ENCODE measurements at places on chromosomes 6 and 20.

DNA sequence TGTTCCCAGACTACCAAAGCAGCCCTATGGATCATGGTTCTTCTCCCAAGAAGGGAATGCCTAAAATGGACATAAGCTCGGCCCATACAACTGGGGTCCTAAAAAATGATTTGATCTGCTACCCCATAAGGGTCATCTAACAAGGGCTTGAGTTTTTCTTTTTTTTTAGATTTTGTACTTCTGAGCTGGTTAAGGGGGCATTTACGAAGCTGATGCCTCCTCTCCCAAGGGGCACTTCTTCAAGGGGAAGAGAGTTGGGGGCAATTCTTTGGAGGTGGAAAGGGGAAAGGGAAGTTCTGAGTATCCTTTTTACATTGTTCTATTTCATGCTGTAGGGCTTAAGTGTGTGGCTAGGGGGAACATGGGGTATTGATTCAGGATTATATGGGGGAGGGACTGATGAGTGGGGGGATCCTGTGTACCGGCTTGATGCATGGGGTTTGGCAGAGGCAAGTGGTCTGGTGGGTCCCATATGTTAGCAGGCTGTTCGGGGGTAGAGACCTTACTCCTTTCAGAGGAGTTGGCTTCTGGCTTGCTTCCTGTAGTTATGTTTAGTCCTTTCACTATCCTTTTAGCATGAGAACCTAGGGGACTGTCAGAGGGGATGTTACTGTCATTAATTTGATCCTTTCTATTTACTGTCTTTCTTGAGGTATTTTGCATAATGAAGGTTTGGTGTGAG lies 8.1 kb upstream of the ZNFX1 start:
- DNase-seq, result no peak

- no peak for DNase-seq
Observed at GRCh38 chr6:57217270-57217669, 4.8 kb downstream of the RAB23 start.

GRCh38 chr6:90835596-90836212 lies 248.8 kb upstream of the MAP3K7 start:
- no peak for DNase-seq

- DNase-seq, result no peak
Observed at GRCh38 chr6:118899948-118900347, 6.0 kb downstream of the ASF1A start.

GRCh38 chr20:8115436-8115835 lies 16.6 kb upstream of the PLCB1 start:
- no peak for DNase-seq
